Body of pancreas (tissue), 4 donors: ENCODE measurements at places on chromosomes 7 and 10. TPM values are rescaled to one million over a fixed set of nuclear protein-coding genes. Genes with fewer than 3 reads are reported as not detected.

DNA sequence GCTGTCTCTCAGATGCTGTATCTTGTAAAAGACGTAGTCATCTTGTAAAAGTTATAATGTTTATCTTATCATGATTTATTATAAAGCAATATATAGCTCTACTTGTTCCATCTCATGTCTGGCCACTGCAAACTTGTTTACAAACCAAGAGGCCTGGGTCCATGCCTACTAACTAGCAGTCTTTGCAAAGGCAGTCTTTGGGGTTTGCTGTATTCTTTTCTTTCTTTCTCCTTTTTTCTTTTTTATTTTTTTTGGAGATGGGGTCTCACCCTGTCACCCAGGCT is 272.6 kb downstream of the GATA3 start:
- no peak for DNase-seq
- peaks cover 3% of the 10 kb centered on the region for H3K27me3 ChIP-seq
- peaks cover 1% of the 10 kb centered on the region for H3K4me1 ChIP-seq

NRCAM gene
- total RNA-seq = 49.8 TPM

DNA sequence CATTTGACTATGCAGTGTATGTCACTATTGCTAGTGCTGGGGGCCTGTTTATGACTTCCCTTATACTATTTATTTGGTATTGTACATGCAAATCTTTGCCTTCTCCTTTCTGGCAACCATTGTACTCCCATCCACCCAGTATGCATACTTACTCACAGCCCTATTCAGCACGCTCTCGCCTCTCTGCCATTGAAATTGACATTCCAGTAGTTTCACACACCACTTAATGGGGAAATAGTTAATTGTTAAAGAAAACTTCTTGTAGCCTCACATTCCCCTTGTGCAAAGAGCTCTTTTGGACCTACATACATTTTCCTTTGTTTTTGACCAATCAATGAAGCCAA is 9.9 kb downstream of the CLDN12 start:
- H3K27ac ChIP-seq = no peak overlapping the region
- H3K27me3 ChIP-seq = no peaks in the 10 kb centered on the region
- no peak for DNase-seq

DNA sequence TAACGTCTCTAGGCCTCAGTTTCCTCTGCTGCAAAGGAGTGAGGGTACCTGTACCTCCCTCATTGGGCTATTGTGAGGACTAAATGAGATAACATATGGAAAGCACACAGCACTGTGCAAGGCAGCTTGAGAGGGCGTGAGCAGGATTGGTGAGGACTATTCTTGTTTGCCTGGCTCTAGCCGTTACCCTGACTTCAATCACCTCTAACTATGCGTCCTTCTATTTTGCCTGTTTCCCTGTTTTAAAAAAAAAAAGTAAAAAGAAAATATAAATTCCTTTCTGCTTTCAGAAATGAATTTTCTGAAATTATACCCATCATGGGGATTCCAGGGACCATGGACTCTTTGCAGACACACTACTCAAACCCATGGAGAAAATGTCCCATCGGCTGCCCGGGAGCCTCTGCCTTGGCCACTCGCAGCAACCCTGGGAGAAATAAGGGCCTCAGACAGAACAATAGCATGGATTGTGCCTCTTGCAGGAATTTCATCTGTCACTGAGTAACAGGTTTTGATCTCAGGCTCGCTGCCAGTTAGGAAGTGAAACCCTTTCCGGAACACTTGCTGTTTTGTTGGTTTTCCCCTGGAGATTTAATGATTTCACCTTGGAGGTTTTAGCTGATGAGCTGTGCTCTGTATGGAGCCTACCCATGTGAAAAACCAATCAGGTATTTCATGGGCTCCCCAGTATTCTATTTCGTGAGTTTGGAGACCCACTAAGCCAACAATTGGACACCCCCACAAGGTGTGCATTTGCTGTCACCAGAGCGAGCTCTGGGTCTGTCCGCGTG is 55.6 kb downstream of the STEAP1B start:
- no peaks in the 10 kb centered on the region for H3K27me3 ChIP-seq
- DNase-seq = peak; percentile 69
- peaks cover 55% of the 10 kb centered on the region for H3K4me1 ChIP-seq
- no peaks in the 10 kb centered on the region for H3K36me3 ChIP-seq
- peak overlapping the region; percentile 91 for H3K27ac ChIP-seq
- no peak overlapping the region for H3K4me3 ChIP-seq

DNA sequence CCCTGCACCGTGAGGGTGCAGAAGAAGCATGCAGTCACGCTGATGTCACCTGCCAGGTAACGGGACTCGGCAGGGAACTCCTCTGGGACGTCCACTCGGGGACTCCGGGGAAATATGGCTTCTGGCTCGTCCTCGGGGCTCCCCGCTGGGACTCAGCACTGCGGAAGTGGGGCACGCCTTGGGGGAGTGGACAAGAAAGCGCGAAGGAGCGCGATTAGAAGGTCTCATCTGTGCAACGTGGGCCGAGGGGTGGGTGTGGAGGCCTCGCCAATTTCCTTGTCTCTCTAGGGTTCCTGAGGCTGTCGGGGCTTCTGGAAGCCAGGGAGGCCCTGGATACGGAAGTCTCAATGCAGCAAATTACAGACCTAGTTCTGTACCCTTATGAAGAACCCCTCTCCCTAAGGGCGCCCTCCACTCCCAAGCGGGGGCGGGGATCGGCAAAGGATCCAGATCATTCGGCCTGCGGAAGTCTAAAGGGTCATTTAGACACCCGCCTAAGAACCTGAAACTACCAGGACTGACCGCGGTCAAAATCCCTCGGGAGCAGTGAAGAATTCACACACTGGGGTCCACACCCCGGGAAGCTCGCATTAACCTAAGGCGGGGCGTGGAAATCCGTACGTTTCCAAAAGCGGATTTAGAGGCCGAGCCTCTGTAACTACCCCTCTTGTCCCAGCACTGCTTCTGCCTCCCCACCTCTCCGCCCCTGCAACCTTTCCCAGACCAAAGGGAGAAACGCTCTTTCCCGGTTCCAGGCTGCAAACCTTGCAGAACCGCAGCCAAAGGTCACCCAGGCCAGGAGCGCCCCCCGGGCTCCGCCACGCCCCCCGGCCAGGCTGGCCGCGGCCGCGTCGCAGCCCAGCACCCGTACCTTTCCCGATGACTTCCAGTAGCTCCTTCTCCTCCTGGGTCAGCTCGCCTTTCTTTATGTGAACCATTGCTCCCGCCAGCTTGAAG is 640 bp downstream of the ANKMY2 start:
- DNase-seq = peak; percentile 41
- H3K4me3 ChIP-seq = peak overlapping the region; percentile 47
- H3K4me1 ChIP-seq = peaks cover 46% of the 10 kb centered on the region
- H3K27me3 ChIP-seq = no peaks in the 10 kb centered on the region
- no peaks in the 10 kb centered on the region for H3K36me3 ChIP-seq
- H3K27ac ChIP-seq = peak overlapping the region; percentile 93

AHCYL2 gene
- total RNA-seq = 51.4 TPM

DNA sequence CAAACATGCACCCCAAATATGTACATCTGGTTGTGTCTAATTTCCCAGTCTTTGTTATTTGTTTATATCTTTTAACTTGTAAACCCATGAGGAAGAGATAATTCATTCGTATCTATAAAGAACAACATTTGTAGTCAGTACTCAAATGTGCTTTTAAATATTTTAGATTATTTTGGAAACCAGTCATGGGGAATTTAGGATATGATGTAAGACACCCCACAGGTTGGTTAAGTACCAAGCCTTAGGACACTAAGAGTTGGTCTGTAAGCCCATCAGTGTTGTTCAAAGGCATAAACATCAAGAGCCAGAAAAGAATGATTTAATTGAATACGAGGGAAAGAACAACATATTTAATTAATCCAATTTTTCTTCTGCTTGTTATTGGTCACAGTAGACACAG is 421.1 kb upstream of the SEMA3C start:
- no peaks in the 10 kb centered on the region for H3K4me1 ChIP-seq
- no peaks in the 10 kb centered on the region for H3K36me3 ChIP-seq
- no peak overlapping the region for H3K4me3 ChIP-seq
- no peak for DNase-seq
- H3K27me3 ChIP-seq = no peaks in the 10 kb centered on the region
- H3K27ac ChIP-seq = no peak overlapping the region

DNA sequence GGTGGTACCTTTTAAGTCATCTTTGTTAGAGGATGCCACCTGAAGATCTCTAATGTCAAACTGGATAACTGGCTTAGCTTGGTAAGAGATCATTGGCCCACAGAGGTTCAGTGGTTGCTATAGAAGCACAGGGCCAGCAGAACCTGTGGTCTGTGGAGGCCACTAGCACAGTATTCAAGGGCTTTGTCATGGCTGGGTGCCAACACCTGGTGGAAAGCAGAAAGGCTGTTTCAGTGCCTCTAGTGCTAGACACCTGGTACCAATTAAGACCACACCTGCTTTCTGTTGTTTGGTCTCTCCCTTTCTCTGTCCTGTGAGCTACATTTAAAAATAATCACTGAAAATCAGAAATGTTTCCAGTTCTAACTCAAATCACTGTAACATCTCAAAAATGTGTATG is 10.0 kb upstream of the PCGF5 start:
- H3K4me1 ChIP-seq = peaks cover 9% of the 10 kb centered on the region
- no peak overlapping the region for H3K27ac ChIP-seq
- peak; percentile 84 for DNase-seq
- H3K36me3 ChIP-seq = no peaks in the 10 kb centered on the region
- no peak overlapping the region for H3K4me3 ChIP-seq

PPP1R3A gene
- total RNA-seq = not detected

GRCh38 chr10:63781226-63781625 is 260.0 kb downstream of the REEP3 start:
- H3K27me3 ChIP-seq = no peaks in the 10 kb centered on the region
- H3K27ac ChIP-seq = no peak overlapping the region
- no peak overlapping the region for H3K4me3 ChIP-seq

GRCh38 chr10:72379062-72379461 is 24.3 kb upstream of the DNAJB12 start:
- no peak overlapping the region for H3K27ac ChIP-seq
- no peak for DNase-seq
- H3K4me3 ChIP-seq = no peak overlapping the region
- no peaks in the 10 kb centered on the region for H3K27me3 ChIP-seq
- H3K36me3 ChIP-seq = no peaks in the 10 kb centered on the region
- no peaks in the 10 kb centered on the region for H3K4me1 ChIP-seq

DNA sequence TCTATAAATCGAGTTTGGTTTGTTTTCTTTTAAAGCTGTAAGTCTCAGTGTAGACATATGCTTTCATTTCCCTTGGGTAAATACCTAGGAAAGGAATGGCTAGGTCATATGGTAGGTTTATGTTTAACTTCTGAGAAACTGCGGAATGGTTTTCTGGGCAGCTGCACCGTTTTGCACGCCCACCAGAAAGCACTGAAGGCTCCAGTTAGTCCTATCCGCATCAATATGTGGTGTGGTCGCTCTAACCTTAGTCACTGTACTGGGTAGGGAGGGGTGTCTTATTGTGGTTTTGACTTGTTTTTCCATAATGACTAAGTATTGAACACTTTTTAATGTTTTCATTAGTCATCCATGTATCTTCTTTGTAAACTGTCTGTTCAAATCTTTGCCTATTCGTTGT is 279.5 kb upstream of the AKR1E2 start:
- no peak overlapping the region for H3K4me3 ChIP-seq
- no peak for DNase-seq
- no peaks in the 10 kb centered on the region for H3K27me3 ChIP-seq

DNA sequence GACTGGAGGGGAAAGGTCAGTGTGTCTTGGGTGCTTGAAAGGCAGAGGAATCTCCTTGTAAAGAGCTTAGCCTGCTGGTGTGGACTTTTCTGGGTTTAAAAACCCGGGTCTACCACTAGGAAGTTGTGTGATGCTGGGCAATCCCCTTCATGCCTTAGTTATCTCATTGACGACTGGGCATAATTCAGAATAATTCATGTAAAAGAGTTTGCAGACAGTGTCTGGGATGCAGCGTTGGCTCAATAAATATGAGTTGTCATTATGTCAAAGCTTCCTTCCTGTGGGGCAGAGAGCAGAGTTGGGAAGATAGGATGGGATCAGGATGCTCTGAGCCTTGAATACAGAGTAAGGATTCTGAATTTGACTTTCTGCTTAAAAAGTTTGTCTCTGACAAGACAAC is 196.4 kb downstream of the ADRA2A start:
- no peak overlapping the region for H3K4me3 ChIP-seq
- H3K27me3 ChIP-seq = no peaks in the 10 kb centered on the region
- H3K36me3 ChIP-seq = no peaks in the 10 kb centered on the region
- H3K4me1 ChIP-seq = no peaks in the 10 kb centered on the region

TUBB8 gene
- total RNA-seq = 14.2 TPM

- no peaks in the 10 kb centered on the region for H3K36me3 ChIP-seq
- H3K27me3 ChIP-seq = no peaks in the 10 kb centered on the region
- no peak for DNase-seq
- no peak overlapping the region for H3K4me3 ChIP-seq
- no peak overlapping the region for H3K27ac ChIP-seq
Observed at GRCh38 chr7:102890292-102890970, 22.4 kb upstream of the LRRC17 start.

IL6 gene
- total RNA-seq = 2.9 TPM

DNA sequence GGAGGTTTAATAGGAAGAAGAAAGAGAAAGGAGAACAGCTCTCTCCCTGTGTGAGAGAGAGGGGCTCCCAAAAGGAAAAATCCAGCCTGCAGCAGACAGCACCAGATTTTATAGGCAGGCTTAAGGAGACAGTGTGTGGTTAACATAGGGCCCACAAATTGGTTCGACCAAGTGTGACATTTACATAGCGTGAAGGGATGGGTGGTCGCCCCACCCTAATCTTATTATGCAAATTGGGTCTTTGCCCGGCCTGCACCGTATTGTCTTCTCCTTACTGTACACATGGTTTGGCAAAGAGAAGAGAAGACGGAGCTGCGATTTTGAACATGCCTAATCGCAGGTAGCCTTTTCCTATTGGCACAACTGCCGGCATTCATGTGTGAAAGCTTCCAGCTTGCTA is 756.3 kb downstream of the NXPH1 start:
- H3K27me3 ChIP-seq = no peaks in the 10 kb centered on the region
- no peak overlapping the region for H3K27ac ChIP-seq
- no peak overlapping the region for H3K4me3 ChIP-seq

DNA sequence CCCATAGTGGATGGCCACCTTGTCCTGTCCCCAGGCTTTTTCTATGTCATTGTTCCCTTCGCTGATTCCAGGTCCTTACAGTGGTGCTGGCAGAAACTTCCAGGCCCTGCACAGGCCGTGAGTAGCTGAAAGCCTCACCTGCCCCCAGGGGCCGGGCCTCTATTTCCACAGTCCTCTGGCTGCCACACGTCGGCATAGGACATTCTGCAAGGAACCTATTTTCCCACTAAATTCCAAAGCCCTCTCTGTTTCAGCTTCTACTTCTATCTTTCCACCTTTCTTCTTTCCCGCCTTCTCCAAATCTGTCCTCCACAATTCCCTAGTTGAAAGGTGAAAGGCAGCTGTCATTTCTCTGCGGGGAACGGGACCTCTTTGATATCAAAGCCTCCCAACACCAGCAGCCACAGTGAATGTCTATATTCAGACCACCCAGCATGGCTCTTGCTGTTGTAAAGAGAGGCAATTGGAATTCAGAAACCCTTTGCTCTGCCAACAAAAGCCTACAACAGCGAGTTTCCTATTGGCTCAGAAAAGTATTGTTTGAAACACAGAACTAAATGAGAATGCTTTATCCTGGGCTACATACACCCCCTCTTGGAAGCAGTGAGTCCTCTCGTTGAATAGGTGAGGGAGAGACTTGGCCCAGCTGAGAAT is 607.7 kb downstream of the GALNT17 start:
- H3K27me3 ChIP-seq = no peaks in the 10 kb centered on the region
- H3K27ac ChIP-seq = no peak overlapping the region
- no peak overlapping the region for H3K4me3 ChIP-seq
- no peak for DNase-seq
- no peaks in the 10 kb centered on the region for H3K36me3 ChIP-seq
